Gastroesophageal sphincter (tissue), 4 donors: ENCODE measurements at places on chromosomes 13 and 19. TPM values are rescaled to one million over a fixed set of nuclear protein-coding genes. Genes with fewer than 3 reads are reported as not detected.

GRCh38 chr19:1618157-1619093 is 13.2 kb upstream of the UQCR11 start:
- no peak for ATAC-seq

DNA sequence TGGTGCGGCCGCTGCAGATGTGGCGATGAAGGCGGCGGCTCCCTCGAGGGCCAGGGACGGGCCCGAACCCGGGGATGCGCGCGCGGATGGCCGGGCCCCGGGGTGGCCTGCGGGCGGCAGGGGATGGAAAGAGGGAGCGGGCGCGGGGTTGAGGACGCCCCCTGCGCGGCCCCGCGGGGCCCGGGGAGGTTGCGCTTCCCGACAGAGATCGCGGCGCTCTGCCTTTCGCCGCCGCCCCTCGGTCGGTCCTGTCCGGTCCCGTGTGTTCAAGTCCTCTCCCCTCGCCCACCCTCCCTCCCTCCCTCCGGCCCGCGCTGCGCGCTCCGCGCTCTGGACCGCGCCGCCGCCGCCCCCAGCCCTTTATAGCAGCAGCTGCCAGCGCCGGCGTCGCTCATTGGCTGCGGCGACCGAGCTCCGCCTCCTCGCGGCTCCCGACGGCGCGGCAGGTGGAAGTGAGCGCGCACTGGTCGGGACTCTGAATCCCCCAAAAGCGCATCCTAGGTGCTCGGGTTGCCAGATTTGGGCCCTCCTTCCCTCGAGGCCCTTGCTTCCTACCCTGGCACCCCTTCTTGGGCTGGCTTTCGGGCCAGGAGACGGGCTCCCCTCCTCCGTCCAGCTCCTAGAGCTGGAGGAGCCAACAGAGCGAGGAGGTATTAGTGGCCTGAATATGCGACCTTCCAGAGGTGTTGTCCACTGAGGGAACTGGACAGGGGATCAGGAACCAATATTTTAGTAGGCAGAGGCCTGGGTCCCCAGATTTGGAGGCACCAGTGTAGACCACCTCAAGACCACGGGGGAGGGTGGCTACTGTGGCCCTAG is at the start of gene ELAVL3:
Gene ELAVL3, minus strand, starts transcription at position 332 of the 819 bp plus-strand sequence. CDS start 438 bp downstream, outside the sequence.
- no peak for ATAC-seq

Gene ZNF561
- 34.4 TPM for total RNA-seq

Gene SLC7A10
- not detected for total RNA-seq

GRCh38 chr13:71278512-71278911 is 588.5 kb downstream of the DACH1 start:
- ATAC-seq = no peak

DNA sequence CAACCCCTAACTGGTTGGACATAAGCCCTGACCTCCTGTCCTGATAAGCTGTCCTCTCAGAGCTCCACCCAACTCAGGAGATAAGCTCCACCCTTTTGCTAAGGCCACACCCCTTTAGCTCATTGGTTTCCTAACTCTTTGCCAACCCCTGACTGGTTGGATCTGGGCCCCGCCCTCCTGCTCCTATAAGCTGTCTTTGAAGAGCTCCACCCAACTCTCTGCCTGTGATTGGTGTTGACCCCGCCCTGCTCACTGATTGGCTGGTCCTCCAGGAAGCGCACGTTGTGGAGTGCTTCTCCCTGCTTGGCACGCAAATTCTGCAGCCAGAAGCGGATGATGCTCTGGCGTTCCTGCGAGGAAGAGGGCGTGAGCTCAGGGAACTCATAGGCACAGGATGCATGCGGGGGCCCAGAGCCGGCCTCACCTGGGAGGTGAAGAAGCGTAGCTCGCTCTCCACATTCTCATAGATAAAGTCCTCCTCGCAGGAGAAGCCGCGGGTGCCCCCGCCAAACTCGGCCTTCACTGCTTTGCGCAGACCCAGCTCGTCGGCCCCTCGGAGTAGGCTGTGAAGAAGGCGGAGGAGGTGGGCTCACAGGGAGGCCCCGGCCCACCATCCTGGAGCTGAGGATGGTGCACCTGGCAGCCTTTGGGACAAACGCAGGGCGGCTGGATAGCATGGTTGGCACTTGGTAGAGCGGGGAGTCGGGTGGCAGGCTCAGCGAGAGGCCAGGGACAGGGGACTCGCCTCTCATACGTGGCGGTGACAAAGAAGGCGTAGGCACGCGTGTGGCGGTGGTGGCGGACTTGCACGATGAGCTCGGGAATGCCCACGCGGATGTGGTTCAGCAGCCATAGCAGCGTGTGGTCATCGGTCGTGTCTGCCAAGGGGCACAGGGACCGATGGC is 1.7 kb downstream of the ANO8 start:
- no peak for ATAC-seq

DNA sequence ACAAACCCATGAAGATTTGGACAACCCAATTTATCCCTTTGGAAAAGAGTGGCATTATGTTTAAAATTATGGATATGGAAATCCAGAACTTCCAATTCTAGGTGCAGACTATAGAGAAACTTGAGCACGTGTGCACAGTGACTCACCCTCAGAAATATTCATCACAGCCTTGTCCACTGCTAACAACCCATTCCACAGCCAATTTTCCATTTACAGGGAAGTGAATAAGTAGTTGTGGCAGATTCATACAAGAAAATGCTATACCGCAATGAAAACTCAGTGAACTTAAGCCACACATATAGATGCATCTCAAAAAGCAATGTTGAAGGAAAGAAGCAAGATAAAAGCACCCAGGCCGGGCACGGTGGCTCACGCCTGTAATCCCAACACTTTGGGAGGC is 133.3 kb downstream of the USP12 start:
- ATAC-seq = no peak

GRCh38 chr13:46613409-46614049 is 60.6 kb downstream of the LRCH1 start:
- no peak for ATAC-seq

- ATAC-seq = no peak
Measured at GRCh38 chr19:17743874-17744580, 7.2 kb upstream of the FCHO1 start.

DNA sequence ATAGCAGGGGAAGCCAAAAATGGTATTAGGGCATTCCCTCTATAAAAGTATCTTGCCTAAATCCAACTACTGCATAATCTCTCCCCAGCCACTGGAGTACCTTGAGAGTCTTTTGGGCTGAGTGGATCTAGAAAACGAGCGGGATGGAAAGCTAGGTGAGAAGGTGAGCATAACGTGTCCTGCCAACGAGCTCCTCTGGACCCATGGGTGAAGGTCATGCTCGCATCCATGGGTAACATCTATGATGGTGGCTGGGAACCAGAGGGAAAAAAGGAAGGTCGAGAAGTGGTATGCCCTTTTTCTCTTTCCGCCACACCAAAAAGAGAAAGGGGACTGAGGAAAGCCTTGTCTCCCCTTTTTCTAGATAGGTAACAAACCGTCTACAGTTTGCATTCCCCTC is 63.0 kb downstream of the ZNF208 start:
- ATAC-seq = no peak

- ATAC-seq = no peak
Measured at GRCh38 chr19:2253106-2254063, 2.8 kb downstream of the JSRP1 start.

Gene NLRP8
- not detected for total RNA-seq

GRCh38 chr13:90365130-90365529 is 982.4 kb upstream of the MIR17HG start:
- ATAC-seq = no peak

Gene NAPSA
- total RNA-seq = 1.0 TPM

Gene MAP4K1
- 2.2 TPM for total RNA-seq

Gene MCF2L
- 18.3 TPM for total RNA-seq

- ATAC-seq = no peak
Measured at GRCh38 chr13:109783447-109783814, 3.0 kb downstream of the IRS2 start.

- no peak for ATAC-seq
Measured at GRCh38 chr13:112572366-112572765, 15.6 kb downstream of the TUBGCP3 start.

GRCh38 chr13:87453244-87453643 is 217.9 kb upstream of the SLITRK5 start:
- ATAC-seq = no peak

Gene PLVAP
- total RNA-seq = 50.3 TPM

- ATAC-seq = no peak
Measured at GRCh38 chr13:23098161-23098907, 82.4 kb upstream of the SGCG start.

Gene ZNF880
- total RNA-seq = 26.5 TPM

DNA sequence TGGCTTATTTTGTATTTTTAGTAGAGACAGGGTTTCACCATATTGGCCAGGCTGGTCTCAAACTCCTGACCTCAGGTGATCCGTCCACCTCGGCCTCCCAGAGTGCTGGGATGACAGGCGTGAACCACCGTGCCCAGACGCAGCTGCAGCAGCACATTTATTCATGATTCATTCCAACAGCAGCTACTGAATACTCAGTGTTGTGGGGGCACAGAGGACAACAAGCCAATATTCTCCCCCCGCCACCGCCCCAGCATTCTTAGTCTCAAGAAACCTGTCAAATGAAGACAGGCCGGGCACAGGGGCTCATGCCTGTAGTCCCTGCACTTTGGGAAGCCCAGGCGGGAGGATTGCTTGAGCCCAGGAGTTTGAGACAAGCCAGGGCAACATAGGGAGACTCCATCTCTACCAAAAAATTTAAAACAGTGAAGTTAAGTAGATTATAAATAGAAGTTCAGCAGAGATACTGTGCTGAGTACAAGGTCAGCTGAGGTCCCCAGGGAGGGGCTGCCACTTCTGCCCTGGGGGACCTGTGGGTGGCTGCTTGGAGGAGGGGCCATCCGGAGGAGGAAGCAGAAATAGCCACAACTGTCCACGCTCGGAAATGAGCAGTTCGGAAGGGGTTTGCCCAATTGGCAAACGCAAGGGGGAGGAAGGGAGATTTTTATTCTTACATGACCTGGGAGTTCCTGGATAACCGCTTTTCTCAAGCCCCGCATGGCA is 4.3 kb downstream of the DOT1L start:
- no peak for ATAC-seq
